ENCODE measurements at places on chromosomes 2 and 18. TPM values are rescaled to one million over a fixed set of nuclear protein-coding genes. Genes with fewer than 3 reads are reported as not detected.

DNA sequence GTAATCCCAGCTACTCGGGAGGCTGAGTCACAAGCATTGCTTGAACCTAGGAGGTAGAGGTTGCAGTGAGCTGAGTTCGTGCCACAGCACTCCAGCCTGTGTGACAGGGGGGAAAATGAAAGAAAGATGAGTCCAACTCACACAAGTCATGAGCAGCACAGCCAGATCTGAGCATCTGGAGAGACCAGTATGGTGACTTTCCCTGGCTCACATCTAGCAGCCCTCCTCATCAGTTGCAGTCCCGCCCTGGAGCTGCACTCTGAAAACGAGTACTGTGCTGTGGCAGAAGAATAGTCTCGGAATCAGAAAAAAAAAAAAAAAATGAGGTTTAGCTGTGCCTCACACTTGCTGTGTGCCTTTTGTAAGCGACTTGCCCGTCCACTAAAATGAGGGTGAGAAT, 74.4 kb upstream of the TRIB2 start:
- DNase-seq, result no peak

DNA sequence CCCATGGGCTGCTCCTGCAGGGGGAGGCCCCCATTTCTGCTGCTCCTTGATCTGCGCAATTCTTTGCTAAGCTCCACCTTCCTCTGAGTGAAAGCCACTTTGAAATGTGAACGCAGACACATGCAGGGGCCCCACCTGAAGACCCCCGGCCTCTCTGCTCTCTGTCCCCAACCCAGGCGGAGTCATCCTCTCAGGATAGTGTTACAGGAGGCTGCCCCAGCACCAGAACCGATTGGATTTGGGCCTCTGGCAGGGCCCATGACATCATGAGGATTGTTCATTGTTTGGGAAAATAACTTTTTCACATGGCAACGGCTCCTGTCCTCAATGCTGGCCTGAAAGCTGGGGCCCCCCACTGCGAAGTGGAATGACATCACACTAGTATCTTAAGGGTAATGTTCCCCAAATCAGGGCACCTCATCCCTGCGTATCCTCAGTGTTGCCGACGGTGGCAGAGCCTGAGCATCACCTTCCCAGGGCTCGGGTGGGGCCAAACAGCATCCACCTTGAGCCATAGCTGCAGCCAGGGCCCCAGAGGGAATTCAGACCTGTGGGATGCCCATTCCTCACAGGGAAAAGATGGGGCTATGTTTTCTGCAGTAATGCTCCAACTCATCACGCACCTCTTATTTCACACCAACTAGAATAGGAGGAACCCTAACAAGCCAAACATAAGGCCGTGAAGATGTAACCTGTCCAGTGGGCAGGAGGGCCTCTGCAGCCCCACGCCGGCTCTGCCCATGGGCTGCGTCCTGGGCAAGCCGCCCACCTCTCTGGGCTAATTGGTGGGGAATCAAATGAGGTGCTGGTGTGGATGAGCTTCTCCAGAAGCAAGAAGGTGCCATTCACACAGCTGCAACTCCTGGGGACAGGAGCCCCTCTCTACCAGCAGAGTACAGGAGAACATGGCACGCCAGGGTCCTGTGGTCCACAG, 2.7 kb upstream of the ERFE start:
- DNase-seq, result no peak

PTPN2 gene
- total RNA-seq, result 48.9 TPM

FIGN gene
- total RNA-seq, result 0.57 TPM

WDR35 gene
- 17.8 TPM for total RNA-seq
